Stimulated activated memory B cell treated with anti-CD40 and anti-IgM and Interleukin-4, amounts not matched to agents 10 μg/mL and 1 μg/mL and 100 μg/mL, for 72 hours (primary cell): ENCODE measurements at places on chromosomes 5 and 9.
A peak's percentile ranks its signal among the peaks of the same experiment; 100 is the strongest.

- no peak for ATAC-seq
Measured at GRCh38 chr5:74934949-74935751, 69.0 kb upstream of the FAM169A start.

- no peak for ATAC-seq
Measured at GRCh38 chr5:68222310-68222709, 6.8 kb downstream of the PIK3R1 start.

DNA sequence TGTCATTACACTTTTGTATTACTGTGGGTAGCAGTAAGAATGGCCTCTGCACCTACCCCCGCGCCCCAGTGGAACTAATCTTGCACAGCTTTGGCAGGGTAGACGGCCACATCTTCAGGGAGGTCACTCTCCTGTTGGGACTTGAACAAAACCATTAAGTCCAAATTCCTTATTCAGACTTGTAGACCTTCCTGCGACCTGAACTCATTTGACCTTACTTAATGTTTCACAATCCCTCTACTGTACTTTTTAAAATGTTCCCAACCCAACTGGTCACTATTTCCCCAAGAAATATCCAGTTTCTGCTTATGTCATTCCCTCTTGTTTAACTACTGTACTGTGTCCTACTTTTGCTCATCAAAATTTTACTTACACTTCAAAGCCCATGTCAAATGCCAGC is 5.3 kb upstream of the FAM120AOS start:
- no peak for ATAC-seq

- ATAC-seq = no peak
Measured at GRCh38 chr5:65861830-65862241, 64.5 kb upstream of the ERBIN start.

GRCh38 chr9:134066913-134067851 is 644 bp downstream of the BRD3 start:
- peak; percentile 14 for ATAC-seq

DNA sequence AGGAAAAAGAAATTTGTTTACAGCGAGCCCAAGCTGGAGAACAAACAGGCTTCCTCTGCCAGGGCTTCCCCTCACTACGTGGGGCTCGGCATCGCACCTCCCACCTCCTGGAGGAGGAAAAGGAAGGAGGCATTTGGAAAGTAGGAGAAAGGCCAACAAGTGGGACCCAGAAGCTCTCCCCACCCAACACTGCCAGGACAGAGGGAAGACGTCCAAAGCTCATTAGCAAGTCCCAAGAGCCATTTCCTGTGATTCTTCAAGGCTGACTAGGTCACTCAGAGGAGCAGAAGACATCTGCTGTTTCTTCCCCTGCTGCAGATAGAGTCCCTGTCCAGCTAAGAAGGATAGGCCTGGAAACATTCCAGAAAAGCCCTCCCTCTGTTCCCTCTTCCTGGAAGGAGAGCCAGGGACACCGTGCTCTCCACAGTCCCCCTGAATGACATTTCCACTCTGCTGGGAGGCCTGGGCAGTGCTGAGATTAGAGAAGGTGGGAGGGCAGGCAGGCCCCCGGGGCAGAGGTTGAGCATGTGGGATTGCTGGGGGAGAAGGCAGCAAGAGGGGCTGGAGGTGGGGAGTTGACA is 57.0 kb upstream of the NEURL1B start:
- ATAC-seq = no peak

GRCh38 chr9:2559192-2560152 is 62.1 kb upstream of the VLDLR start:
- ATAC-seq = peak; percentile 20

DNA sequence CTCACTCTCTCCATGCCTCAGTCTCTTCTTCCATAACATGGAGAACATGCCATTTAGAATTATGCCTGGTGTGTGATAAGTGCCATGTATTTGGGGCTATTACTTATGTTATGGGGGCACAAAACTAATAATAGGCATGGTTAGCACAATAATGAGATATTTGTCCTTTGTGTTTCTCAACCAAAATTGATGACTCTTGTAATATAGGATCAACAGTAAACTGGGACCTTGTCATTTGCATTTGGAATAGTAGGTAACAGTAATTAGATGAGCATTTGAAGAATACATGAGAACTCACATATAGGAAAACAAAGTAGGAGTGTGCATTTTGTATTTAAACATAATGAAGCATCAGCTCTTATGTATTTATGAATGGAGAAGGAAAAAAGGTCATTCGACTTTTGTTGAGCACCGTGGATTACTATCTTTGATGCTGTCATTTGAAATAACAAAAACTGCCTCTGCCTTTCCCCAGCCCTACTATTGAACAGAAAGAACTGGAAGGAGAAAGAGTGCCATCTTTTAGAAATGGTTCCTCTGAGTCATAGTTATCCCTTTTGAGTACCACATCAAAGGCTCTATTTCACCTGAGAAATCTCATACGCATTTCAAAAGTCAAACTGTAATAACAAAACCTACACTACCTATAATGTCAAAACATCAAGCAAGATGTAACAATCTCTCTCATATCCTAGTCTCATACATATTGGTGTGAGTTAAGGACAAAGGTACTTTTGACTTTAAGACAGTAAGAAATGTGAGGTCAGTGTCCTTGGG is 655.2 kb downstream of the PDE4D start:
- ATAC-seq = peak; percentile 45

DNA sequence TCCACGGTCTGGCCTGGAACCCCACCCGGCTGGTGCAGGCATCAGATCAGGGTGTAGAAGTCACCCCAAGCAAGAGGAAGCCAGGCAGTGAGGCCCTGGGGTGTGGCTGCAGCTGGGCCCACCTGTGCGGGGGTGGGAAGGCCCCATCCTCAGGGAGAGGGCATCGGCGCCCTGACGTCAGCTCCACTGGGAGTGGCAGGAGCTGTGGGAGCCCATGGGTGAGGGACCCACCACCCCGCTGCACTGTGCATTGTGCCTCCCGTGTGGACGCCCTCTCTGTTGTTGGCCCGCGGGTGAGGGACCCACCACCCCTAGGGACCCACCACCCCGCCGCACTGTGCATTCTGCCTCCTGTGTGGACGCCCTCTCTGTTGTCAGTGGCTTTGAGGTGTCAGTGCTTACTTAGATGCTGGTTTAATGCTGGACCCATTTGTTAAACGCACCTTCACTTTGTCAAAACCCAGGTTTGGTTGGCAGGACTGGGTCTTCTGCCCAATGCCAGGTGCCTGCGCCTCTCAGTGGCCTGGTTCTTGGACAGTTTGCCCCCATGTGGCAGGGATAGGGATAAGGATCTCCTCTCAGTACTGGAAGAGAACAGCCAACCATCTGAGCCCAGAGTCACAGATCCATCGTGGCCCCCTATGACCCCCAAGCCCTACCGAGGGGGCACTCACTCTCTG is 6.9 kb upstream of the EXOC3 start:
- ATAC-seq = peak; percentile 66

DNA sequence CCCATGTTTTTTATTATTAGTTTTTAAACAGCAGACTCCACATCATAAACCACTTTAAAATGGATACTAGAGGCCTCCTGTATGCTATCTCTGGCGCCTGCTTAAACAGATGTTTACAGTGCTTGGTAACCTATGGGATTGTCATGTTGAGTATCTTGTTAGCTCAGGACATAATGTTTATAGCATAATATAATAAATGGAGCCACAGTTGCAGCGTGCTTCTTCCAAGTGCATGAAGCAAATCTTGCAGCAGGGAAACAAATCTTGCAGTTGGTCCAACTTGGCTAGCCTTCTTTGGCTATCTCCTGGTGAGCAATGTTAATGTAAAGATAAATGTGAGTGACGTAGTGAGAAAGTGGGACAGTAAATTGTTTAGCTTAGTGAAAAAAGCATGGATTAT is 2.8 kb downstream of the GHR start:
- ATAC-seq = no peak

DNA sequence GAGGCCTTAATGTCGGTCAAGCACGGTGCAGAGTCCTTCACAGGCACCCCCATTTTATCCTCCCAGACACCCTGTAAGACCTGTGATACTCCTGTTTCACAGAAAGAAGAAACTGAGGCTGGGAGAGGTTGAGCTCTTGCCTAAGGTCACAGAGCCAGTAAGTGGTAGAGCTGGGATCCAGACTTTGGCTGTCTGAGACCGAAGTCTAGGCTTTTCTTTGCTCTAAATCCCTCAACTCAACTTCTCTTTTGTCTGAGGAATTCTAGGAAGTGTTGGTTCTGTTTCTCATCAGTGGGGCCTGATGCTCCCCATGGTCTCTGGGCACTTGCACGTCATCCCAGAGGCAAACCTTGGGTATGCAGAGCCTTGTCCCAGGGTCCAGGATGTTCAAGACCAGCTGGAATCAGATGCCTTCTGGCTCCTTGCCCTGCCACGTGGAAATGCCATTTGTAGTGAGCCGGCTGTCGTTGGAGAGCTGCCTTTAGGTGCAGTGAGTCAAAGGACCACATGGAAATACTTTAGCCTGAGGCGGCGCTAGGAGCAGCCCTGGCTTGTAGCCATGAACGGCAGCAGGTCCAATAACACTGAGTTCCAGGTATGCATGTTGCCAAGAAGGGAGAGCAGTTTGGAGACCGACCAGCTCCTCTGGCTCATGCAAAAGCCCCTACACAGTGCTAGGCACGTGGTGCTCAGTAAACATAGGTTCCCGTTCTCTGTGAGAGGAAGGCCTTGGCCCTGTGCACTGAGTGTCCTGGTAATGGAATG is 9.2 kb downstream of the DCANP1 start:
- no peak for ATAC-seq

DNA sequence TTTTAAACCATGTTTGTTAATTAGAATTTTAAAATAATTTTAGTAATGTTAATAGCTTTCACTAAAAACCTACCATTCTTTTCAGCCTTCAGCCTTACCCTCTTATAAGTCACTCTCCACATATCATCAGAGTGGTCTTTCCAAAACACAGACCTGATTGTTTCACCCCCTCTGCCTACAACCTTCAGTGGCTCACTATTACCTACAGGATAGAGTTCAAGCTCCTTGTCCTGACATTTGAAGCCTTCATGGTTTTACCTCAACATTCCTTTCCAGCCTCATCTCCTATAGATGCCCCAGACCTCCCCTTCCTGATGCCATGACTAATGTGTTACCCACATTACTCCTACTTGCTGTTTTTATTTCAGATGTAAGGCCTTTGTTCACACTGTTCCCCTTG is 27.8 kb upstream of the STRBP start:
- no peak for ATAC-seq
